CD4-positive, alpha-beta T cell treated with Interleukin-15 for 4 hours (primary cell): ENCODE measurements at places on chromosomes 13 and 19.
A peak's percentile ranks its signal among the peaks of the same experiment; 100 is the strongest.

DNA sequence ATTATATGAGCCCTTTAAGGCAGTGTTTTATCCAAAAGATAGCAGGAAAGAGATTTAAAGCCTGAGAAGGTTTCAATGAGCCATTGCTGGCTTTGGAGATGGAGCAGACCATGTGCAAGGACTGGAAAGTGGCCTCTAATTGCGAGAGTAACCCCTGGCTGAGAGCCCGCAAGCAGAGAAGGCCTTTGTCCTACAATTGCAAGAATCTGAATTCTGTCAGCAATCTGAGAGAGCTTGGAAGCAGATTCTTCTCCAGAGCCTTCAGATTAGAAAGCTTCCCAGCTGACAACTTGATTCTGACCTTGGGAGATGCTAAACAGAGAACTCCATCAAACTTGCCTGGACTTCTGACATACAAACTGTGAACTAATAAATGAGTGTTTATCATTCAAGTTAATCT is 528.7 kb upstream of the KLF12 start:
- no peak for DNase-seq

GRCh38 chr19:29193155-29193554 is 19.8 kb downstream of the UQCRFS1 start:
- no peak for DNase-seq

- DNase-seq = no peak
Observed at GRCh38 chr13:48644141-48644540, 9.6 kb upstream of the CYSLTR2 start.

DNA sequence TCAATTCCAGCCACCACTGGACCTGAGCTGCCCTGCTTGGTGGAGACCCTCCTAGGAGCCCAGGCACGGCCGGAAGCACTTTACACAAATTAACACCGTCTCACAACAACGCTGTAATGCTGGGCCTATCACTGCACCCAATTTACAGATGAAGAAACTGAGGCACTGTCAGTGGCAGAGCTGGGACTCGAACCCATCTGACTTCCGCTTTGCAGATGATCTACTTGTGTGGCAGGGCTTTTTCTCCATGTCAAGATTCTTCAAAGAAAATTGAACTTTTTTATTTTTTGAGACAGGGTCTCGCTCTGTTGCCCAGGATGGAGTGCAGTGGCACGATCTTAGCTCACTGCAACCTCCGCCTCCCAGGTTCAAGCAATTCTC is 33.8 kb downstream of the ZFR2 start:
- DNase-seq = no peak

DNA sequence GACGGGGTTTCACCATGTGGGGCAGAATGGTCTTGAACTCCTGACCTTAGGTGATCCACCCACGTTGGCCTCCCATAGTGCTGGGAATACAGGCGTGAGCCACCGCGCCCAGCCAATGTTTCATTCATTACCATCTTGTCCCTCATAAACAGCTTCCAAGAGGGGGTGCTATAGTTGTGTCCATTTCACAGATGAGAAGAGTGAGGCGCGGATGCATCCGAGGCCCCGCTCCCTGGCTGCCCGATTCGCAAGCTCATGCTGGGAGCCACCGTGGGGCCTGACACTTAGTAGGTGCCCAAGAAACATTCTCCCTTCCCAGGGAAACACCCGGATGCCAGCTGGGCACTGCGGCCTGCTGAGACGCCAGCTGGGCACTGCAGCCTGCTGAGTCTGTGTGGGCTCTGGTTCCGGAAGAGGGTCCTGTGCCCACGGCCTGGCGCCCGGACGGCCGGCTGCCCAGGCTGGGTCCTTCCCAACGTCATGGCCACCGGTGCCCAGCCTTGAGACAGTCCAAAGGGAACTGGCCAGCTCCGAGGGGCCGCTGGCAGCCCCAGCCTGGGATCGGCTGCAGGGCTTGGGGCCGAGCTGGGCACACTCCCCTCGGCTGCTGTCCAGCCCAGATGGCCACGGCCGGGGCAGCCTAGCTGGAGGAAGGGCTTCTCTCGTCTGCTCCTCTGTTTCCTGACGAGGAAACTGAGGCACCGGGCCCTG is 54.7 kb downstream of the NFIC start:
- no peak for DNase-seq

- peak; percentile 58 for DNase-seq
Observed at GRCh38 chr19:1851654-1852580, 3.6 kb upstream of the REXO1 start.

GRCh38 chr13:113057084-113057483 is 48.5 kb upstream of the F7 start:
- DNase-seq = no peak
